Liver (tissue), 10 donors: ENCODE measurements at places on chromosomes 13 and 19.

GRCh38 chr19:6060600-6061375 lies 49.5 kb downstream of the RFX2 start:
- no peak for DNase-seq

- no peak for DNase-seq
These were observed 276.0 kb downstream of the SLC7A1 start for GRCh38 chr13:29319451-29319850.

- DNase-seq, result peak; percentile 39
These were observed 903.1 kb downstream of the SLITRK6 start for GRCh38 chr13:84896128-84896527.

- no peak for DNase-seq
These were observed 6.6 kb upstream of the CDX2 start for GRCh38 chr13:27975564-27976361.

GRCh38 chr13:21242236-21242635 lies 65.8 kb downstream of the MRPL57 start:
- DNase-seq, result no peak

- no peak for DNase-seq
These were observed 213.3 kb upstream of the HTR2A start for GRCh38 chr13:47110141-47110540.

- no peak for DNase-seq
These were observed 168.0 kb downstream of the EFNB2 start for GRCh38 chr13:106367361-106367971.

DNA sequence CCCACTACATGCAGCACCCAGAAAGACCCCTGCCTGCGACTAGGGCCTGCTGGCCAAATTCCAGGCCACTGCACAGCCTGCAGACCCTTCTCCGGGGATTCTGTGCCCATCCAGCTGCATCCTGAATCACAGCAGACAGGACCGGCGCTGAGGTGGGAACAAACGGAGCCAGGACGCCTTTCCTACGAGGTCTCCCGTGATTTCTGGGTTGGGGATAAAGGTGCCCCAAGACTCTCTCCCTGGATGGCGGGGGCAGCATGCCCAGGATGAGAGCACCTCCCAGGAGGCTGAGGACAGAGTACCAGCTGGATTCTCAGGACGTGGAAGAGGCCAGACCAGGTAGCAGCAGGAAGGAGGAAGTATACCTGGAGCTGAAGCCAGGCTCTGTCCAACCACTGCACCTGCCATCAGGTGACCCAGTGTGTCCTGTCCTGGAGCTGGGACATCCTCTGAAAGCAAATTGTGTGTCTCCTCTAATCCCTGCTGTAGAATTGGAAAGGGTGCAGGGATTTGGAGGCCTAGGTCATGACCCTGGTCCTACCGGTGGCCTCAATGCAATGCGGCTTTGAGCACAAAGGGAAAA lies 3.4 kb upstream of the FUT5 start:
- no peak for DNase-seq

DNA sequence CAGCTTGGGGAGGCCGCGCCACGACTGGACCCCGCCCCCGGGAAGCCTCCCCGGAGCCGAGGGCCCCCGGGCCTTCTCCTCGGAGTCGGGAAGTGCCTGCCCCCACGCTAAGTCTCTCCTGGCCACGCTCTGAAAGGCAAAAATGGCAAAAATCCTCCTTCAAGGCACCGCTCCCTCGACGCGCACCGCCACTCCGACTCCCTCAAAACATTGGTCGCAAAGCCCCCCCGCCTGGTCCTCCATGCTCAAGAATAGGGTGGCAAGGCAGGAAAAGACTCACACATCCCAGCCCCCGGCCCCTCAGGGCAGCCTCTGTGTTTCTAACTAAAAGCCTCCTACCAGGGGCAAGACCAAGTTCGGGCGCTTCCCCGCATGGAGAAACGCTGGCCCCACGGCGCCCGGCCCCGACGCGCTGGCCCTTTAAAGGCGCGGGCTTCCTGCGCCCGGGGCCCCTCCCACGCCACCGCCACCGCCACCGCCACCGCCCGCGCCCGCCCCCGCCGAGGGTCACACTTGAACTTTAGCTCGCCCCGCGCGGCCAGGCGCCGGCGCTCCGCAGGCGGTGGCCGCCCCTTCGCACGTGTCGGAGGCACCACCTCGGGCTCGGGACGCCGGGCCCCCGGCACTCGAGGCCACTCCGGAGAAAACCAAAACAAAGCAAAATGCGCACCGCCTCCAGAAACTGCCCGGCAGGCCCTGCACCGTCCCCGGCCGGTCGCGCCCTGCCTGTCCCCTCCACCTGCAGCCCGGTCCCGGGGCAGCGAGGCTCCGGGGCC lies 1.9 kb downstream of the FOXO1 start:
- DNase-seq, result peak; percentile 69

GRCh38 chr13:33112766-33113165 lies 96.5 kb downstream of the KL start:
- DNase-seq, result no peak

GRCh38 chr19:28864577-28865042 lies 348.3 kb downstream of the UQCRFS1 start:
- DNase-seq, result no peak

- no peak for DNase-seq
These were observed 128.3 kb downstream of the KLF5 start for GRCh38 chr13:73187106-73187505.

- DNase-seq, result no peak
These were observed 18.3 kb downstream of the NWD1 start for GRCh38 chr19:16737911-16738310.

DNA sequence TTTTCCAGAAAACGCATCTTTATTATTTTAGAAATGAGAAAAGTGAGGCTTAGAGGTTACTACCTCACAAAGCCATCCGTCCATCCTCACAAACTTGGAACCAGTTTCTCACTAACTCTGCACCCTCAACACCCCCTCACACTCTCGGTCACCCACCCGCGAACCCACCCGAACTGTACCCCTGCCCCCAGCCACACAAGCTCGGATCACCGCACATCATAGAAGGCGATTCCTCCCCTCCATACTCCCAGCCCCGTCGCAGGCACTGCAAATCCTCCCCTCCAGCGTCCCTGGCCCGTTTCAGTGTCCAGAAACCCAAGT lies 238 bp downstream of the ZNF260 start:
- DNase-seq, result no peak

- DNase-seq, result no peak
These were observed 7.2 kb downstream of the TFDP1 start for GRCh38 chr13:113591750-113592149.

- no peak for DNase-seq
These were observed 152.4 kb downstream of the DCLK1 start for GRCh38 chr13:35978607-35979316.

DNA sequence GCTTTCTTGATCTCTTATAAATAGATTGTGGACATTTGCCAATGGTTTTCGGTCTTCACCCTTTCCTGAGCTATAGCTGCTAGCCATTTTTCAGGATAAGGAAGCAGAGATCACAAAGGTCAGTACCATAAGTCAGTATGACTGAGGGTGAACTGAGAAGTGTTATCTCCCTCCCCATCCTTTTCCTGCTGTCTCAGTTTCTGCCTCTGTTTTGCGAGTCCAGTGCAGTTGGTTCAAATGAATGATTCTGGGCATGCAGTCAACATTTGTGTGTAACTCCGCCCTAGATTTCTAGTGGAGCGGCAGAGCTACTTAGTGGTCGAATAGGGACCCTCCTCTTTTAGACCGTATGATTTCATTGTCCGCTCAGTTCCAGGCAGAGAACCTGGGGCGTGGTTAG lies 460.8 kb upstream of the ARGLU1 start:
- no peak for DNase-seq
